ENCODE measurements at places on chromosomes 12 and 14.

DNA sequence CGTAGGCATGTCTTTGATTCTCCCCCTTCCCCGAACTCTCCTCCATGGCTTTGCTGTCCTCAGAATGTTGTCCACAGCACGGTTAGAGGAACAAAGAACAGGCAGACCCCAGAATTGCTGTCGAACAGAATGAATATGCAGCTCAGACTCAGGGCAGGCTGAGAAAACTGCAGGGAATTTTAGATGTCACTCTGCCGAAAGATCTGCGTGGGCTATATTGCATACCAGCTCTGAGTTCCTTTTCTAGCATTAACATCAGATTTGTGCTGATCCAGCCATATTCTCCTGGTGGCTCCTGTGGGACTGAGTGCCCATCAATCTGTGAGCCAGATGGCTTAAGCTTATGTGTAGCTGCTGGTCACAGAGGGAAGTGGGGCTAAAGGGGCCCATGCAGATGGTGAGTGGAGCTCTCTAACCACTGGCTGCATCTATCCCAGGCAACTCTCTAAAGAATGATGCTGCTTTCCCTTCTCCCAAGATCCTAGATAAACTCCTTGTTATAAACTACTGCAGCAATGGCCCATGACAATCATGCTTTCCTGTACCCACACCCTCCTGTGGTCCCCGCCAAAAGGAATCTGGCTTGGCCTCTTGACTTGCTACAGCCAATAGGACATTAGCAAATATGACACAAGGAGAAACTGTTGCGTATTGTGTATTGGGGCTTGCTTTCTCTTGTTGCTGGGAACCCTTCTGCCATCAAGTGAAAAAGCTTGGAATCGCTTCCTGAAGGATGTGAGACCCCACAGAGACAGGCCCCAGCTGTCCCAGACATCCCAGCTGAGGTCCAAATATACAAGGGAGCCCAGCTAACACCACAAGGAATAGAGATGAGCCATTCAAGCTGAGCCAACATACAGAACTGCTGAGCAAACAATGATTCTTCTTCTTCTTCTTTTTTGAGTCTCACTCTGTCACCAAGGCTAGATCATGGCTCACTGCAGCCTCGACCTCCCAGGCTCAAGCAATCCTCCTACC, 101.3 kb downstream of the FOXN3 start:
- DNase-seq = no peak

DNA sequence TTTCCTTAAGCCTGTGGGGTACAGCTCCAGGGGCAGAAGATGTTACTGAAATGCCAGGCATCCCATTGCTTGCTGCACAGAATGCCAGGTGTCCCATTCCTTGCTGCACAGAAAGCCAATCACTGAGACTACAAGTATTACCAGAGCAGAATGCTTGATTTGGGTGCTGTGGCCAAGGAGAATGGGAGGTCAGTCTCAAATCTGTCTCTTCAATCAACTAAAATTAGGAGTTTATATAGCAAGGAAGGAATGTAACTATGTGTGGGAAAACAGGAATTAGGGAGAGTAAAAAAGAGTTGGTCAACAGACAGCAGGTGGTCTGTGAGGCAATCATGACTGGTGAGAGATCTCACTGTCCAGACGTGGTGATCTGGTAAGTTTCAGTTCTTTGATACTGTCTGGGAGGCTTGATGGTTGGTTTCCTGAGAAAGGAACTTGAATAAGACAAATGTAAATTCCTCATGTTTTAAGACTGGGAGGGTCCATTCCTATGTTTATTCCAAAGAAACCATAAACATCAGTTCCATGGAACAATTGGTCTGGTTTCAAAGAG, 31.2 kb upstream of the VASH1 start:
- DNase-seq = no peak

GRCh38 chr12:132222096-132222807, 78.0 kb downstream of the NOC4L start:
- DNase-seq = no peak

GRCh38 chr14:102980409-102980810, 57.9 kb downstream of the AMN start:
- no peak for DNase-seq

DNA sequence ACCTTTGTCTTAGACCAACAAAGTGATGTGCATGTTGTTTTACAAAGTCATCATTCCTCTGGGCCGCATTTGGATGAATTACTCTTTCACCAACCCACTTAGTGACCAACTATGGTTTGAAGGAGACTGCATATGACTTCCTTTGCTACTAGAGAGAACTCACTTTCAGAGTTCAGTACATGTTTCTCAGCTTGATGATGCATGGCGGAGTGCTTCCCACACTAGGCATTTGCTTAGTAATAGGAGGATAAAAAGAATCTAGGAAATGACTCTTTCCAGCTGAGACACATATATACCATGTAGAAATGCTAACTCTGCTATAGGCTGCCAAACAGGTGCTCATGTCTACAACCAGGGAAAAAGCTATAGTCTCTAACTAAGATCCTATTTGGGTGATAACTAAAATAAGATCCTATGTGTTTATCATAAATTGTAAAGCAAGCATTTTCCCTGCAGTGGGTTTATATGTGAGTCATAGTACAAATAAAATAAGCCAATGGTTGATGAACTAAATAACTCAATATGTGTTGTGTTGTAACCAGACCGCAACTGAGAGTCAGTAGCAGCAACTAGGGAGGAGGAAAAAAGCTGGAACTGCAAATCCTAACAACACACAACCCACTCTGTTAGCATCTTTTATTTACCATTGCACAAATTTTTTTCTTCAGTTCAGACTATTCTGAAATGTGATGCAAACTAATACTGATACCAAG, 87.2 kb downstream of the TSPAN8 start:
- no peak for DNase-seq

DNA sequence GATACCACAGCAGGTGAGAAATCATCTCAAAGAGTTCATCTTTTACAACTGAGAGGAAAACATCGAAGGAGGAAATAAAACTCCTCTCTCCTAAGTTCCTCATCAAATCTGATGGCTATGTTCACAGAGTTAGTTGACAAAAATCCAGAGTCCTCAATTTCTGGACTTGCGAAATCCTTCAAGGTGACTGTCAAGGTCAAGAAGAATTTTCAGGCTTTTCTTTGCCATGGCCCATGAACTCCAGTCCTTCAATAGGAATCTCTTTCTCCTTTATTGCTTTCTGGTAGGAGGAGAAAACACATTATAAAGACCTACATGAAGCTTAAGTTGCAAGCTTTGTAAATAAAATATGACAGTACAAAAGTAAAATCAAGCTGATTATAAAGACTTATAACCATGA, 1.5 kb downstream of the TRIAP1 start:
- no peak for DNase-seq

DNA sequence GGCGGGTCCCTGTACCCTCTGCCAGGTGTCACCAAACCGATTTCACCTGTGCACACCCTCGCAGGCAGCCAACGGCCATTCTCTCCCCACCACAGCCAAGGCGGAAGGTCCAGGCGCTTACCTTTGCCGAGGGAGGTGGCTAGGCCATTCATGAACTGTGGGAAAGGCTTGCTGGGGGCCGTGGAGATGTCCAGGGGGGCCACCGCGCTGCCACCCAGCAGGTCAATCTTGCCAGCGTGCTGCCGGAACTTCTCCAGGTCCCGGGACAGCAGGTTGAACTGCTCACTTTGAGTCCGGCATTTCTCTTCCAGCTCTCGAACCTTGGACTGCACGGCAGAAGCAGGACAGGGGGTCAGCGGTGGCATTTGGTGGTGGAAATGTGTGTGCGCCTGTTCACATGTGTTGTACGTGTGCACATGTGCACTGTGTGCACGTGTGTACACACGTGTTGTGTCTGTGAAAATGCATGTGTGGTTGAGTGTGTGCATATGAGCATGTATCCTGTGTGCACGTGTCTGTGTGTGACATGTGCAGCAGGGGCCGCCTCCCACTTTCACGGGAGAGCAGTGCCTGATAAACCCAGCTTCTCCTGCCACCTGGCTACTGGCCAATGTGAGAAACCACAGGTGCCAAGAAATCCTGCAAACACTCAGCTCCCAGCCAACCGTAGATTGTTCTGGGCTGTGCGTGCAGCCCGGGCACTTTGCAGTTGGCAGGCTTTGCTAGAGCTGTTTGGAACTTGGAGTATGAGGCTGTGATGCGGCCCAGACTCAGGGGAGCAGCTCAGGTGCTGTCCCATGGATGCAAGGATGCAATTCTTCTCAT, 118.9 kb downstream of the PIWIL1 start:
- DNase-seq = peak; percentile 47

DNA sequence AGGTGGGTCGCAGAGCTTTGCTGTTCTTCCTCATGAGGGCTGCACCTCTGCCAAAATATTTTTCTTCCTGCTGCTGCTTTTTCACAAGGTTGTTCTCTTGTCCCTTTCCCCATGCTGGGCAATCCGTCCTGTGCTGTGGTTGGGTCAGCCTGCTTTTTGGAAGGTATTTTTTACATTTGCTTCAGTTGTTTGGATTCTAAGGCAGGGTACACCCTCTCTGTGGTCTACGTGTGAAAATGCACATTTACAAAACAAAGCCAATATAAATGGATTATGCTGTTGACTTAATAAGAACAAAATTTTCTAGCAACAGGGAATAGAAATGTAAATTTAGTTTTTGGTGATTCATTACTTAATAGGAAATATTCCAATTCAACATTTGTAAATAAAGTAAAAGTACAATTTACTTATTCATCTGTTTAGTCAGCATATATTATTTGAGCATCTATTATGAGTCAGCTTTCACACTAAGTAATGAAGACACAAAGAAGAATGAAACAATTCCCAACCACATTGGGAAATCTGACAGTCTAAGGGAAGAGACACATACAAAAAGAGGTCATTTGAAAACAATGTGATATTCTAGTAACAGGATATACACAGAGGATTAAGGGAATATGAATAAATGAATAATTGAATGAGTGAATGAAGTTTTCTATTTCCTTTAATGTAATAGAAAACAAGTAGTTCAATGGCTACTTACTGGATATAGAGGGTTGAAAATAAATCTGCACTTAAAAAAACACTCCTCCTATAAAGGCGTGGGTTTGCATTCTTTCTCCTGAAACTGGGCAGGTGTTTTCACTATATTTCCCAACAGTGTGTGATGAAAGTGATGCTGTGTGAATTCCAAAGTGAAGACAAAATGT, 94.6 kb upstream of the PRICKLE1 start:
- DNase-seq = no peak

DNA sequence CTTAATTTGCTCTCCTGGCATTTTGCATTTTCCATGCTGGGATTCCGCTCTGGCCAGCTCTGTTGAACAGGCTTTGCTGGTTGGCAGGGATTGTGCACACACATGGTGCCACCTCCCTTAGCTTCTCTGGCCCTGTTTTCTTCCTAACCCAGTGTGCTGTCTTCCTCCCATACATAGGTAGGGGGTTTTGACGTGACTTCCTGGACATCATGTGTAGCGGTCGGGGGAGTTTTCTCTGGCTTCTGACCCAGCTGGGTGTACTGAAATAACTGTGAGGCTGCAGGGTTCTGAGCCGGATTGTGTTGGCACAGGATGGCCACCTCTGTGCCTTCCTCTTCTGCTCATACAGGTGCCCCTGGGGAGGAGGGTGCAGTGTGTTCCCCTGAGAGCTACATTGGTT, 25.7 kb downstream of the C14orf132 start:
- no peak for DNase-seq

DNA sequence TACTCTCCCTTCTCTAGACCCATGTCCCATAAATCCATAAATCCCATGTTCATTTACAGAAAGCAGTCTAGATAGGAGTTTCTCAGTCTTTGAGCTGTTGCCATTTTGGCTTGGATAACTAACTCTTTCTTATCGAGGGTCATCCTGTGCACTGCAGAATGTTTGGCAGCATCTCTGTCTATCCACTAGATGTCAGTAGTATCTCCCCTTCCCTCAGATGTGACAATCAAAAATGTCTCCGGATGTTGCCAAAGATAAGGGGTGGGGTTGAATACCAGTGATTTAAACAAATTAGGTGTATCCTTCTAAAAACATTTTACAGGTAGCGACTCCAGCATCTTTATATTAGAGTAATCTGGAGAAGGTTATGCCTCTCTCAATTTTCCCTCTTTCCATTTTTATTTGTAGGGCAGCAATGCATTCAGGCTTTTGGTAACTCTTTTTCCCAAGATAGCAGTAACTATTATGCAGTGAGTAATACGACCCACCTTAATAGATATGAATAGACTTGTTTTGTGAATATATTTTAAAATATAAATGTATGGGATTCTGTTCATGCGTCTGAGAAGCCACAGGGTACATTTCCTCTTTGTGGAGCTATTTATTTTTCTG, 100.7 kb downstream of the LRRK2 start:
- no peak for DNase-seq

DNA sequence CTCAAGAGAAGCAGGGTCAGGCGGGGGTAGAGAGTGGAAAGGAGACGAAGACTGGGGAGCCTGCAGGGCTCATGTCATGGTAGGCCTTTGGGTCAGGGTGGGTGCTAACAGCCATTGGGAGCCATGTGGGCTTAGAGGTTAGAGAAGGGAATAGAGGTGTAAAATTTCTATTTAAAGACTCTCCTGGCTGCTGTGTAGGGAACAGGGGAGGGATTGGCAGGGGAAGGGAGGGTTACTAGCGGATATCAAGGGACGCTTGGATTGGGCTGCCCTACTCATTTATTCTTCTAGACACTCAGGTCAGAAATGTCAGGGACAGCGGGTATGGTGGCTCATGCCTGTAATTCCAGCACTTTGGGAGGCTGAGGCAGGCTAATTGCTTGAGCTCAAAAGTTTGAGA, 18.2 kb downstream of the WSCD2 start:
- DNase-seq = no peak

DNA sequence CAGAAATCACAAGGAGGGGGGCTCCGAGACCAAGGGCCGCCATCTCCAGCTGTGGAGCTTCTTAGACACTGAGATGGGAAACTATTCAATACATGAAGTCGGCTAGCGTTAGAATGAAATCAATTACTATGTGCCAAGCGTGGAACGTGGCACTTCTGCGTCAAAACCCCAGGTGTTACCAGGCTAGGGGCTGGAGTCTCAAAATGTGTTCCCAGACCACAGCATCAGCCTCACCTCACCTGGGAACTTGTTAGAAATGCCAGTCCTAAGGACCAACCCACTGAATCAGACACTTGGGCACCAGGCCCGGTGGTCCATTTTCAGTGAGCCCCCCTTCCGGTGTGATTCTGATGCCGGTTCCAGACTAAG, 5.0 kb upstream of the SETD1B start:
- DNase-seq = no peak

- no peak for DNase-seq
These were observed 1.5 kb downstream of the KDM2B start for GRCh38 chr12:121579190-121579791.

DNA sequence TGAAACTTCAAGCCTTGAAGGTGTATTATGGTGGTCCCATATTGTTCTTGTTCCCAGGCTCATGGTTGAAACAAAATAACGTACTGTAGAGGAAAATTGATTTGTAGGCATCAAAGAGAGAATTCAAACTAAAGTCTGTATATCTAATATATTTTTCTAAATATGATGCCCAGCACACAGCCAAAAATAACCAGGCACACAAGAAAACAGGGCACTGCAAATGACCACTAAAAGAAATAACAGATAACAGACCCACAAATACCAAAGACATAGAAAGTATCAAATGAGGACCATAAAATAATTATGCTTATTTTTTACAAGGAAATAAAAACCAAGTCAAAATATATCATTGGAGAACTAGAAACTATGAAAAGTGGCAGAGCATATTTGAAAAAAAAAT, 46.8 kb downstream of the LLPH start:
- DNase-seq = no peak
